ENCODE measurements at places on chromosomes 3 and 15.

GRCh38 chr3:122880624-122881023, 85.8 kb downstream of the SLC49A4 start:
- DNase-seq, result no peak

DNA sequence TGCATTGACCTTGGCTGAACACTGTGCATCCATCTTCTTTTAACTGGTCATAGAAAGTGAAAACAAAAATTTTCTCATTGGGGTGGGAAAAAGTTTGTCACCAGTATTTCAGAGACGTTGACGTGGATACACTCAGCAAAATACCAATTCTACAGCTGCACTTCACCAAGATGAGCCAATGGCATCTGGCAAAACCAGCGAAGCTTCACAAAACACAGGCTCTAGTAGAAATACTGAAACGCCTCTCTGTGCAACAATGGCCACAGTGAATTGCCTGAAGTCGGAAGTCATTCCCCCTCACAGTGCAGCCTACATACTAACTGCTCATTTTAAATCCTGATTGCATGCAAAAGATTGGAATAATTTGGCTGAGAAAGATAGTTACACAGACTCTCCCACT, 17.0 kb downstream of the PCYT1A start:
- no peak for DNase-seq

- no peak for DNase-seq
Measured at GRCh38 chr3:159417761-159418160, 570.9 kb upstream of the IL12A start.

GRCh38 chr3:127040216-127040615, 57.3 kb downstream of the PLXNA1 start:
- no peak for DNase-seq

GRCh38 chr3:112319516-112320276, 13.3 kb upstream of the CD200 start:
- no peak for DNase-seq

DNA sequence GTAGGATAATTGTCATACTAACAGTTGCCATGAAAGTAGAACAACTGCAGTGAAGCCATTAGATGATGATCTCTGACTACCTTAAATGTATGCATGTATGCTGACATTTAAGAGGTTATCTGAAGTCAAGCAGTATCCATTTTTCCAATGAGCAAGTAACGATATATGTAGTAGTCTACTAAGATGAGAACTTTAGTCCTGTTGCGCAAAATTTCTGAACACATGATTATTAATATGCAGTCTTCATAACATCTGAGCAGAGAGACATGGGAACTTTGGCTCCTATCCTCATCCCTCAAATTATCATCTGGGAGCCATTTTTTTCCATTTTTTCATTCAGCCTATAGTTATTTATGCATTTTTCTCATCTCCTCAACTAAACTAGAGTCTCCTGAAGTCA, 79.2 kb downstream of the MME start:
- DNase-seq, result no peak

DNA sequence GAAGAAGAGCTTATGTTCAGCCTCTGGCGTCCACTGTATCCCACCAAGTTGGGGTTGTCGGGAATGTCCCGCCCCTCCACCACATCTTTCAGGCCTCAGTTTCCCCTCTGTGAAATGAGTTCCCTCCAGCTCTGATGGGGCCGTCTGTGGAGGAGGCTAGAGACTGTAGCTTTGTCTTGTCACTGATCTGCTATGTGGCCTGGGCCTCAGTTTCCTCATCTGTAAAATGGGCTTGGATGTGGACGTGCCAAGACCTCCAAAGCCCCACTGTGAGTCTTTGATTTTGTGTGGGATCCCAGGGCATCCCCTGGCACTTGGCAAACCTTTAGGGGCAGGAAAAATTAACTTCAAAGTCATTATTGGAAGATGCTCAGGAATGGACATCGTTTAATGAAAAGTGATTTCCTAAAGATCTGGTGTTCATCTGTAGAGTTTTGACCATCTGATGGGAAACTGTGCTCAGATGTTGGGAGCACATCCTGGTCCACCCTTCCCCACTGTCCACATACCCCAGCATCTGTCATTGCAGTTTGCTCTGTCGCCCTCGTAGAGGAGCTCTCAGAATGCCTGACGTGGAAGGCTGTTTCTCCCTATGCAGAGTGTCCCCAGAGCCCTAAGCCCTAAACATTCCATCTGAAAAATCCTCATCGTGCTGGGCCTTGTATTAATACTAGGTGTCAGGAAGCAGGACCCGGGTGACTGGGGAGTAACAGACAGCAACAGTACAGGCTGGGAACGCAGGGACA, 28.5 kb downstream of the SLC6A6 start:
- no peak for DNase-seq

DNA sequence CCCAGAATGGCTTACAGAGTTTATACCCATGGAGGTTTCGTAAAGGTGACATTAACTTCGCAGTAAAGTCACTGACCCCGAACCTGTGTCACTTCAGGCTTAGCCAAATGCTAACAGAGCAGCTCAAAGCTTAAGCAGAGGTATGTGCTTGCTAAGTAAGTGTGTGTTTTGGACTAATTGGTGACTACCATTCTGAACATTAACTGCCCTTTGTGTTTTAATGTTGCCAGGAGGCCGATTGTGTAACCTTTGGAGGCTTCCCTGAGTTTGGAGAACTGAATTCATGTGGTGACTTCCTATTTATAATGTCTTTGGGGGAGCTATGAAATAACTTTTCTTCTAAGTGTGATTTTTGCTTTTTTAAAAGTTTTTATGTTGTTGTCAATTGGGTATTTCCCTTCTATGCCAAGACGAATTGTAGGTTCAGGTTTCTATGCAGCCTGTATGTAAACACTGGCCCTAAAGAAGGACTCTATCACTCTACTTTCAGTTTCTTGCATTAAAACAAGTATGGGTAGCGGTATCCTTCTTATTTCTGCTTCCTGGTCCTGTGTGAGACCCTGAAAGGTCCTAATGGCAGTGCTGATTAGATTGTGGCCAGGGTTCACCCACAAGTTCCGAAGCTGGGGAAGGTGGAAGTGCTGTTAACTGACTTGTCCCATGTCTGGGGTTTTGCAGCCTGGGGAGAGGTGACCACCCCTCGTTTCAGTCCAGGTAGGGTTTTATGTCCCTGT, 86.3 kb downstream of the IGF1R start:
- no peak for DNase-seq

DNA sequence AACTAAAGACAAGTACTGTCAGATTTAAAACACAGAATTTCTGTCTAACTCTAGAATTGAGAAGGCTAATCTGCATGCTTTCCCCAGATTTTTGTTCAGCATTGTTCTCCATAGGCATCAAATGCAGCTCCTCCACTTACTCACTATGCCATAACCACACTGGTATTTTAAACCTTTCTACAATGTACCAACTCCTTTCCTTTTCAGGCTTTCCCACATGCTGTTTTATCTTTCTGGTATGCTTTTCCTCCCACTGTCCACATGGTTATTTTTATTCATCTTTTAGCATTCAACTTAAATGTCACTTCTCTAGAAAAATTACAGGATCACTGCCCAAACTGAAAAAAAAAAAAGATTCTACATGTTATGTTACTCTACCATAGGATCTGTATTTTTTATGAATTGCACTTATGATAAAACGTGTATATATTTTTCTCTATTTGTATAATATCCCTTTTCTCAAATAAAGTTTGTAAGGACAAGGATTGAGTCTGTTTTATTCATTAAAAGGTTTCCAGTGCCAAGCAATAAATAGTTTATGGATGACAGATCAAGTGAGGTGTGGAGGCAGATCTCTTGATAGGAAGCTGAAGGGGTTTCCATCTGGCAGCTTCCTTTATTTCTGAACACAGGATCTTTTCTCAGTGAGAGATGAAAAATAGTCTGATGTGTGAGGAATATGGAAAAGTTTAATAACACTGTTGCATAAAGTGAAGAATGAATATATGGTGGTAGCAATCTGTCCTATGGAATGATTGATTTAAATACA, 1064.5 kb downstream of the ZPLD1 start:
- no peak for DNase-seq

Measured in activated CD4-positive, CD25-positive, alpha-beta regulatory T cell (primary cell).